ENCODE measurements at places on chromosomes 16 and 17.

DNA sequence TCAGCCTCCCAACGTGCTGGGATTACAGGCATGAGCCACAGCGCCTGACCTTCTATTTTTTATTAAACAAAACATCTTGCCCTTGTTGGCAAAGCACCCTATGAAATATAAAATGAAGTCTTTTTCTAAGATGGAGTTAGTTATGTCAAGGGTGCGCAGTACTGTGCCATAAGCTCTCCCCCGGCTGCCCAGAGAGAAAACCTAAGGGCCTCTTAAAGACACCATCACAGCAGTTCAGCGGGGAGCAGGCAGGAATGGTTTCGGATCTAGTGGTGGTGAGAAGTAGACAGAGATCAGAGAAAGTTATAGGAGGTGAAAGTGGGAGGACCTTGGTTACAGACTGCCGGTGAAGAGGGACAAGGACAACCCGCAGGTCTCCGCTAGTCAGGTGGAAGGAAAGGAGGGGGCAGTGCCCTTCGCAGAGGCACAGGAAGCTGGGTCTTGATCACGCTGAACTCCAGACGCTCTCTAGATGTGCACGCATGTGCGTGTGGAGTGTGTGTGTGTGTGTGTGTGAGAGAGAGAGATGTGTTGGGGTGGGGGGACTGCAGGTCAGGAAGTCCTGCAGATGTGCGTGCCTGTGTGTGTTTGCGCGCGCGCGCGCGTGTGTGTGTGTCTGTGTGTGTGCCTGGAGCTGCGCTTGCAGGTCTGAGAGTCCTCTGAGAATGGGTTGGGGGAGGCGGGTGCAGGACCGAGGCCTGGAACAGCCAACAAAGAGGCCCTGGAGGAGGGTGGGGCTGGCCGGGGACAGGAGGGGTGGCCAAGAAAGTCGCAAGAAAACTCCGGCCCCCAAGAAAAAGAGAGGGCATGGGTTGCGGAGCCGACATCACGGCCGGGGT is 748 bp upstream of the CMTM3 start:
- no peak for DNase-seq

DNA sequence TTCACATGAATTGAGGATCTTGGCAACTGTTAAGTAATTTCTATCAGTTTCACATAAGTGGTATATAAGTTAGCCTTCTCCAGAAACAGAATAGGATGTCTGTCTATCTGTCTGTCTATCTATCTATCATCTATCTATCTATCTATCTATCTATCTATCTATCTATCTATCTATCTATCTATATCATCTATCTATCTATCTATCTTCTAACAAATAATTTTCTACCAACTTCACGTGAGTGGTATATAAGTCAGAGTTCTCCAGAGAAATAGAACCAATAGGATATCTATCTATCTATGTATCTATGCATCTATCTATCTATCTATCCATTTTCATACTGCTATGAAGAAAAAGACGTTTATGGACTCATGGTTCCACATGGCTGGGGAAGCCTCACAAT is 11.4 kb upstream of the SPACA3 start:
- no peak for DNase-seq

DNA sequence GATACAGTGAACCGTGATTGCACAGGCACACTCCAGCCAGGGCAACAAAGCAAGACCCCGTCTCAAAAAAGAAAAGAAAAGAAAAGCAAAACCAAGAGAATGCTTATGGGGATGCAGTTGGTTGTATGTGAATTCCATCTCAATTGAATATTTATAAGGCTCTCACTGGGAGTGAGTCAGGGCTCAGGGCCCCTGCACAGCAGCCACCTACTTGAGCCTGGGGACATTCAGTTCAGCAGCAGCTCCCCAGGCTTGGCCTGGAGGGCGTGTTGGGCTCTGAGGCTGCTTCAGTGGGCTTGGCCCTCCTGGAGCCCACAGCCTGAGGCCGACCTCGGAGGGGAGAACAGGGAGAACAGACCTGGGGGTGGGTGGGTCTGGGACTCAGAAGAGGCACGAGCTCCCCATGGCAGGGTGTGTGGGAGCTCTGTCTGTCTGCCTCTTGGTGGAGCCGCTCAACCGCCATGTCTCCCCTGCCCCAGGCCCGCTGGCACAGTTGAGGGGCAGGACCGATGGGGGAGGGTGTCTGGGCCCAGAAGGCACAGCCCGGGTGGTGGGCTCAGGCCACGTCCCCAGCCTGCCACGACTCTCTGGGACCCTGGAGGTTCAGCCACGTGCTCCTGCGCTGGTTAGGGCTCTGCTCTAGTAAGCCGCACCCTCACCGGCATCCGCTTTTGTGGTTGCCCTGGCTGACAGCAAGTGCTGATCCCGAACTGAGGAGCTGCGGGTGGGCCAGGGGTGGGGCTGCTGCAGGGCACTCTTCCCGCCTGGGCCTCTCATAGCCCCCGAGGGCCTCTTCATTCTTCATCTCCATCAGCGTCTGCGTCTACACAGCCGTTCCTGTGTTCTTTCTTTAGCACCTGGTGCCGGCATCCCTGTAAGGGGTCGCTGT is 24.8 kb downstream of the ZFPM1 start:
- no peak for DNase-seq

GRCh38 chr16:921321-921905 is 49.4 kb downstream of the LMF1 start:
- DNase-seq = no peak

GRCh38 chr17:69523244-69523861 is 108.9 kb downstream of the MAP2K6 start:
- DNase-seq = no peak

- no peak for DNase-seq
These were observed 25.1 kb downstream of the KSR1 start for GRCh38 chr17:27481327-27481726.

DNA sequence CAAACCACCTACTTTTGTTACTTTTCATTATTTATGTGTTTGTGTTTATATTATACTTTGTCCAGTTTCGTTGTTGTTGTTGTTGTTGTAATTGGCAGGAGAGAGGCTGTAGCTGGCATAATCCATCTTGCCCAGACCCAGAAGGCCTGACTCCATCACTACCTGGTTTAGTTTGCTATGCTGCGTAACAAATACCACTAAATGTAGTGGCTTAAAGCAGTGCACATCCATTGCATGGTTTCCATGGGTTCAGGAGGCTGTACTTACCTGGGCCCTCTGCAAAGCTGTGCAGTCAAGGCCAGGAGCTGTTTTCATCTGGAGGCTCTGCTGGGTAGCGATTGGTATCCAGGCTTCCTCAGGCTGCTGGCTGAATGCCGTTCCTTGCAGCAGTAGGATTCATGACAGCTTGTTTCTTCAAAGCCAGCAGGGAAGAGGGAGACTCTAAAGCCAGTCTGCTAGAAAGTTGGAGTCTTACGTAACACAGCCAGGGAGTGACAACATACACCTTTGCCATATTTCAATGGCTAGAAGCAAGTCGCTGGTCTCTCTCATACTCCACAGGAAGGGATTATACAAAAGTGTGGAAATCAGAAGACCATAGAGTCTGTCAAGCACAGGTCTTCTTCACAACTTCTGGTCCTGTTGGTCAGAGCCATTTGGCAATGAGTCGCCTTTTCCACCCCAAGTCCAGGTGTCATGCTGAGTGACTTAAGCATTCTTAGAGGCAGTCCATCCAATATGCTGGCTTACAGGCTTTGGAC is 41.1 kb downstream of the TNRC6C start:
- no peak for DNase-seq

DNA sequence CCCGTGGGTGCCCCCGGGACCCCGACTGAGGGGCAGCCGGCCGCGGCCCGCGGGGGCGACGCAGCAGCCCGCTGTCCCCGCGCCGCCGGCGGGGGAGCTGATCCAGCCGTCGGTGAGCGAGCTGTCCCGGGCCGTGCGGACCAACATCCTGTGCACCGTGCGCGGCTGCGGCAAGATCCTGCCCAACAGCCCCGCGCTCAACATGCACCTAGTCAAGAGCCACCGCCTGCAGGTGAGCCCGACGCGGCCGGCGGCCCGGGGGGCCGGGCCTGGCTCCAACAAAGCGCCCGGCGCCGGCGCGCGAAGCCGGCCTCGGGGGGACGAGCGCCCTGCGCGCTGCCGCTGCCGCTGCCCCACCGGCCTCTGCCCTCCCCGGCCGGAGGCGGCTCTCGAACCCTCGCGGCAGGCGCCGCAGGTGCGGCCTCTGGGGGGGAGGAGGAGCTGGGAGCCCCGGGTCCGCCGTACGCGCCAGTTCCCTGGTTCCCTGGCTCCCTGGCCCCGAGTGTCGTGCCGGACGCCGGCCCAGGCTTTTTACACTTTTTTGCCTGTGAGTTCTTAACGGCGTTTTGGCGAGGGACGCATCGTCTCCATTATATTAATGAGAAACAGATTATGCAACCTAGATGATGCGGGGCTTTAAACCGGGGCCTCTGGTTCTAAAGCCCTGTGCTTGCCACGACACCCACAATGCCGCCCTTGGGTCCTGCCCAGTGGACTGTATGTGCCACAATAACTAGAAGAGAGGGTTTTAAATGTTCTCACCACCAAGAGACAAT is 521 bp downstream of the ATMIN start:
- no peak for DNase-seq

- no peak for DNase-seq
These were observed 54.3 kb downstream of the MYOCD start for GRCh38 chr17:12719948-12720347.

- DNase-seq = no peak
These were observed 14.8 kb upstream of the C17orf107 start for GRCh38 chr17:4884489-4884888.

GRCh38 chr17:57959929-57960328 is 4.7 kb upstream of the CUEDC1 start:
- DNase-seq = no peak

- no peak for DNase-seq
These were observed 8.3 kb upstream of the NOS2 start for GRCh38 chr17:27808628-27809027.

DNA sequence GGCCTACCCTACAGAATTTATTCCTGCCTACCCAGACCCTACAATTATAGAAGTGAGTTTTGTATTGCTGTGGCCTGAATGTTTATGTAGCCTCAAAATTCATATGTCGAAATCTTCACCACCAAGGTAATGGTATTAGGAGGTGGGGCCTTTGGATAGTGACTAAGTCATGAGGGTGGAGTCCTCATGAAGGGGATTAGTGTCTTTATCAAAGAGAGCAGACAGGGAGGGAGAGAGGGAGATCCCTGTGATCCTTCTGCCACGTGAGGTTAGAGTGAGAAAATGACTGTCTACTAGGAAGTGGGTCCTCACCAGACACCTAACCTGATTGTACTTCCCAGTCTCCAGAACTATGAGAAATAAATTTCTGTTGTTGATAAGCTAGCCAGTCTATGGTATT is 981 bp upstream of the DUXB start:
- DNase-seq = no peak

- no peak for DNase-seq
These were observed at the start of gene SALL1 for GRCh38 chr16:51150888-51151320. TSS of gene SALL1 (minus strand) at chr16:51151270. CDS start at chr16:51151241, 29 bp downstream.

GRCh38 chr17:4006745-4007211 is 42.5 kb upstream of the ATP2A3 start:
- no peak for DNase-seq

All from cortex of kidney (tissue), 1 donor.